ENCODE measurements at places on chromosomes 6 and 20.

DNA sequence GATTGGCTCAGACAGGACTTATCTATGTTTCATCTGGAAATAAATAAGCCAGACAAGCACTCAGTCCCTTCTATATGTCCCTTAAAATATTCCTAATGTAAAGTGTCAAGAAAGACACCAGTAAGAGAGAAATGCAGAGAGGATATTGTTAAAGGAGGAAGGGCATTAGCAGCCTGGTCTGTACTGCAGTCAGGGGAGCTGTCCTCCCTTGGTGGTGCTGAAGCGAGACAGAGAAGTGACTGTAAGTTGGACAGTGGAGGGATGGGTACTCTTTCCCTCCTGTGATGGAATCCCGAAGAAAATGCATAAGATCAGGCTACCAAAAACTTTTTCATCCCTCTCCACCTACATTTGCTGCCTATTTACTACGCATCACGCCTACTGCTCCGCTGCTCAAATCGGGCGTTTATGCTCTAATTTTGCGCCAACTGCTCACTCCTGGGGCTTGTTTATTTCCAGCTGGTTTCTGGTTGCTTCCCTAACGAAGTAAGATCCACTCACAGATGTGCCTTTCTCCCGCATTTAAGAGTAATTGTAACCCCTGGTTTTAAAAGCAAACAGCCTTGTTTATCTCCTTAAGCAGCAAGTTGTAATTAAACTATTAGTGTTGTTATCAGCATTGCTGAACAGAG lies 35.2 kb downstream of the PHACTR1 start:
- peak; percentile 5 for DNase-seq

- DNase-seq = no peak
These were observed 148.3 kb upstream of the RIN2 start for GRCh38 chr20:19609642-19610223.

GRCh38 chr20:21503345-21503744 lies 10.5 kb downstream of the NKX2-2 start:
- DNase-seq = no peak

DNA sequence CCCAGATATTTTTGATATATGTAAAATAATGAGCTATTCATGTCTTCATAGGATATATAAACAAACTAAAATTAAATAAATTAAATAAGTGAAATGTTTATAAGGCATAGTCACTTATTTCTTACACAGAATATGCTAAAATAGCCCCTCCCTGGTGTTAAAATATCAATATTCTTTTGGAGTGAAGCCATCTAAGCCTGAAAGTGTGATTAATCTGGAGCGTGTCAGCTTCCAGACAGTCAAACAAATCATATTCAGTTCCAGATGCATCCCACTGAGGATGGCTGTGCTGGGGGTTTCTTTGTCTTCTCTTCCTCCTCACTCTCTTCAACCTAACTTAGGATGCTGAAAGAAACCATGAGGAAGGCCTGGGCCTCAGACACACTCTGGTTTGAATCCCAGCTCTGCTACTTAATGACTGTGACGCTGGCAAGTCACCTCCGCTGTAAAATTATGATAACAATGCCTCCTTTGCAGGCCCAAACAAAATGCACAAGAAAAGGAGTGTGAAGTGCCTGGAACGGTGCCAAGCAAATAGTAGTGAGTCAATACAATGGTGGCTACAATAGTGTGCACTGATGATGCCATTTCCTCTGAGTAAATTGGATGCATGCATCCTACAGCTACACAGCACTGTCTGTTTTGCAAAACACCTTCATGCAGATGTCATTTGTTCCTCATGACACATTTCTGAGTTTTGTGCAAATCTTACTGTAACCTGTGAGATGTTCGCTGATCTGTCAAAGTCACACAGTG lies 161.4 kb downstream of the FOXC1 start:
- no peak for DNase-seq

DNA sequence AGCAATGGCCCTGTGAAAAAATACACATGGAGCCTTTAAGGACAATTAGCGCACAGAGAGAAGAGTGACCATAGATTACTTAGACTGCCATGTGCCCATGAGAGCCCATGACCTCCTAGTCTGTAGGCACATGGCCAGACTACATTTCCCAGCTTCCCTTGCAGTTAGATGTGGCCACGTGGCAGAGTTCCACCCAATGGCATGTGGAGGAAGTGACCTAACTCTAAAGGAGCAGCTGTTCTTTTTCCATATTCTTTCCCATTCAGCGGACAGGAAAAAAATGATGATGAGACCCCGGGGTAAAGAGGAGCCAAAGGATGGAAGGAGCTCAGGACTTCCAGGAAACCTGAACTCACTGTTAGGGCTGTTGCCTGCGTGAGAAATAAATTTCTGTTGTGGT lies 116.6 kb downstream of the CBLN4 start:
- no peak for DNase-seq

DNA sequence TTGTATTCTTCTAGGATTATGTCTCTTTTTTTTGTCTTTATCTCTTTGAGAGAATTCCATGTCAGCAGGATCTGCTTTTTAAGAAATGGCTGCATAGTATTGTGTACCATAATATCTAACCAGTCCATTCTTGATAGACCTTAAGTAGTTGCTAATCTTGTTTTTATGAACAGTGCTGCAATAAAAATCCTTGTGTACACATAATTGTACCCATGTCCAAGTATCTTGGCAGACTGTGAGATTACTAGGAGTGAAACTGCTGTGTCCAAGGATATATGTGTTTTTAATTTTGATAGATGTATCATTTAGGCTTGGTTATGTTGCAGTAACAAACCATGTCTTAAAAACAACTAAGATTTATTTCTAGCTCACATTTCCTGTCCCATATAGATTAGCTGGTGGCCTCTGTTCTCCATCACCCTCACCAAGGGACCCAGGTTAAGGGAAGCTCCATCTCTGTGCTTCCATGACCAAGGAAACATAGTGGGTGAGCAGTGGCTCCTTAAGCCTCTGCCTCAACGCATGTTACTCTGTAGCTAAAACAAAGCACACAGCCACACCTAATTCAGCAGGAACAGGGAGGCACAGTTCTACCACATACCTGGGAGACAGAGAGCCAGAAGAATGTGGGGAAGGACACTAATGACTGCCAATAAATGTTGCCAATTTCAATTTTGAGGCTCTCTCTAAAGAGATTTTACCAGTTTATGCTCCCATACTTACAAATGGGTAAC lies 12.1 kb upstream of the SUMO4 start:
- no peak for DNase-seq

- DNase-seq = no peak
These were observed 10.3 kb upstream of the TCP11 start for GRCh38 chr6:35151466-35151865.

GRCh38 chr6:340991-341827 lies 48.9 kb downstream of the DUSP22 start:
- DNase-seq = peak; percentile 91

GRCh38 chr6:114342826-114343781 lies at the start of gene HS3ST5:
Gene HS3ST5, minus strand, starts transcription at chr6:114343023. Its CDS starts 280,178 bp downstream, at chr6:114062845.
- no peak for DNase-seq

Data from HL-60 (cell line).